ENCODE measurements at places on chromosomes 6 and 20.
A peak's percentile ranks its signal among the peaks of the same experiment; 100 is the strongest.

GRCh38 chr6:44672841-44673240 lies 285.3 kb downstream of the CDC5L start:
- no peak for DNase-seq

DNA sequence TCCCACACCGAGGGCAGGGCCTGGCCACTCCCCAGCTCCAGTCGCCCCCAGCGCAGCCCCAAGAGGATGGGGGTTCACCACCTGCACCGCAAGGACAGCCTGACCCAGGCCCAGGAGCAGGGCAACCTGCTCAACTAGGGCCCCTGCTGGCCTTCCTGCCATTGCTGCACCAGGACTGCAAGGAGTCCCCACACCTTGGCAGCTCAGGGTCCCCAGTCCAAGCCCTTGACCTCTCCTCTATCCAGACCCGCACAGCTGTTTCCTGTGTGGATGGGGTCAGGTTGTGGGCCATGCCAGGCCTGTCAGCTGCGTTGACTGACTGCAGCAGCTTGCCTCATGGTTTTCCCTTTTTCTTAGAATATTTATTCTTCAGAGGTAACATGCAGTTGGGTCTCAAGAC lies 4.4 kb downstream of the LRRC73 start:
- no peak for DNase-seq

DNA sequence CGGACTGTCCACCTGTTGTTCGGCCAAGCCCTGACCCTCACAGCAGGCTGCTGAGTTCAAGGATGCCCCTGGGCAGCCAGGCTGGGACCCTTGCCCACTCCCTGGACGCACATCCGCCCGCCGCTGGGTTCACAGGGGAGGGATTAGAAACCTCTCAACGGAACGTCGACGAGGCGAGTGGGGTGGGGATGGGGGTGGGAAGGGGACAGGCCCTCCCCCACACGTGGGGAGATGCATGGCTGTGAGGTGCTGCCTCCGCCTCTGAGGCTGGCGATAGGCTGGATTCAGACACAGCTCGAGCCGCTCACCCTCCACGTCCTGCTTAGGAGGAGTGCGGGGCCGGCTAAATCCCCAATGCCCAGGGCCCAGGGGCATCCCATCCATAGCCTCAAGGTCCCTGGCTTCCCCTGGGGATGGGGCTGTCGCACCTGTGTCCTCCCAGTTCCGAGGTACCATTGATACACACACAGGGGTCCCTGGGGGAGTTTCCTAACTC lies 90.6 kb upstream of the BHLHE23 start:
- no peak for DNase-seq

GRCh38 chr6:45434381-45434700 lies 56.6 kb upstream of the SUPT3H start:
- no peak for DNase-seq

GRCh38 chr6:111228094-111228493 lies 140.8 kb downstream of the SLC16A10 start:
- no peak for DNase-seq

DNA sequence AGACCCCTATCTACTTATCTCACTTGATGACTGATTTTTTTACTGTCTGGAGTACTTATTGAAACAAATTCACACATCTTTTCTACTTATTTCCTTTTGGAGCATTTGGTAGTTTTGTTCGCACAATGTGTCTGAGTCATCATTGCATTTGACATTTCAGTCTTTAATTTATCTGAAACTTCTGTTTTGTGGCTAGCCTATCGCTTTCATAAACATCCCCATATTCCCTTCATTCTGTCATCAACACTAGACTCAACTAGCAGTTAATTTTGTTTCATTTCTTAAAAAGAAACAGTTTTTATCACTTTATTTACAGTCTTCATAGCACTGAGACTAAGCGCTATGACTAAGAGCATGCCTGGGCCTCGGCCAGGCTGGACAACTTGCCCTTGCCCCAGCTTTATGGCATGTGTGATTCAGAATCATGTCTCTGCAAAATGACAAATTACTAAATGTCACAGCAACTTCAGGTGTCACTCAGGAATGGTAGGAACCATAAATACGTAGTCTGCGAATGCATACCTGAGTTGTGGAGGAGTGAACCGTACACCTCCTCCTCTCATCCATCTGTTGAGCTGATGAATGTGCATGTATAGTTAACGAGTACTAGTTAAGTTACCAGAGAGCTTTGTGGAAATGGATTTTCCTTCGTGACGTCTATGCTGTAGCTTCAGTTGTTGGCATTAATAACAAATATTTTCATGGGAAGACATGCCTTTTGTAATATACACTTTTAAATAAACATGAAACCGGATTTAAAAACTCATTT lies 16.2 kb downstream of the L3MBTL3 start:
- DNase-seq: no peak

- DNase-seq: peak; percentile 10
Measured at GRCh38 chr6:134436281-134436815, 118.4 kb upstream of the SGK1 start.

DNA sequence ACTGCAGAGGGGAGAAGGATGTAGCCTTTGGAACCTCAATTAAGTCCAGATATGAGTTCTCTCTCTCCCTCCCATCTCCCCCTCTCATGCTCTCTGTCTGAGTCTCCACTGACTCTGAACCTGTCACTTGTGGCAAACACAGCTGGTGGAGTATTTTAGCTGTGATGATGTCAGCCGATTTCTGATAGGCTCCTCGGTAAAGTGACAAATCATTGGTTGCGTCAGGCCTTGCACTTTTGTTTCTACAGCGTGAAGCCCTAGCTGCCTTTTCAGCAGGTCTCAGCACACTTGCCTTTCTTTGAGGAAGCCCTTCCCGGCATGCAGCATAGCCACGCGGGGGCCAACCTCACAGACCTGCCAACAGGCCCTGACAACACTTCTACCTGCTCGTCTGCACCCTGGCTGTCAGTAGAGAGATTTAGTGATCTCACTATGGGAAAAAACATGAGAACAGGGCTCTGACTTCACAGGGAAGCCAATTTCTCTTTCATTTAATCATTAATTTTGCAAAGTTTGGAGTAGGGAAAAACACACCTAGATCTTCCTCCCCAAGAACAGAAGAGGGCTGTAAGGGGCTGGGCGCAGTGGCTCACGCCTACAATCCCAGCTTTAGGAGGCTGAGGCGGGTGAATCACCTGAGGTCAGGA lies 84.4 kb downstream of the GMPR start:
- peak; percentile 62 for DNase-seq

GRCh38 chr6:72661411-72661810 lies 39.5 kb downstream of the KCNQ5 start:
- no peak for DNase-seq

DNA sequence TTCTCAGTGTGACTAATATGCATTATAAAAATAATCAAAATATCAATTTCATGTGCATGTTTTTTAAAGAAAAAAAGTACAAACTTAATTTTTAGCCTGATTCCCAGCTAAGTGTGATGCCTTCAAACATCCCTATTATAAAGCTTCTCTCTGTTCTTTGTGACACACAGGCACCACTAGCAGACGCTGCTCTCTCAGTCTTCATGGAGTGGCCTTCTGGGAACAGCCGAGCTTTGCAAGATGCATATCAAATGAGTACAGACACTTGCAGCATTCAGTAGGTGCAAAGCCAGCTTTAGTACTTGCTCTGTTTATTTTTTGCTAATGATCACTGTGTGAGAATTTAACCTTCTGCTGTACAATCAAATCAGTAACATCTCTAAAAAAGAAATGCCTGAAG lies 340.0 kb downstream of the ADGRB3 start:
- DNase-seq: no peak

DNA sequence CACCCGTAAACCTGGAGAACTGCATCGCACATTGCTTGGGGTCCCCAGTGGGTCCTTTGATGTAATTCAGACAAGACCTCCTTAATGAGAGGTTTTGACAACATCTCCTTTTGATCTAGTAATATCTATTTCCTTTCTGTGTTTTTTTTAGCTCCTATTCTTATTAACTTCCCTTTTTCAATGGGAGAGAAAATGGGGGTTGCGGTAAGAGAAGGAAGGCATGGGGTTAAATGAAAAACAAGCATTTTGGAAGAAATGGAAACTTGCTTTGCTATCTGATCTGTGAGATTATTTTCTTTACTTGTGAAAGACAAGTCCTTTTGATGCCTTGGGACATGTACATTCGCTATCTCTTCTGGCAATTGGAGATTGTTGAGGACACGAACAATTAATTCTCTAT lies 418.6 kb upstream of the MAN1A1 start:
- no peak for DNase-seq

- no peak for DNase-seq
Measured at GRCh38 chr20:23277316-23277715, 73.3 kb upstream of the NXT1 start.

GRCh38 chr6:169669147-169669546 lies 32.7 kb downstream of the WDR27 start:
- no peak for DNase-seq

DNA sequence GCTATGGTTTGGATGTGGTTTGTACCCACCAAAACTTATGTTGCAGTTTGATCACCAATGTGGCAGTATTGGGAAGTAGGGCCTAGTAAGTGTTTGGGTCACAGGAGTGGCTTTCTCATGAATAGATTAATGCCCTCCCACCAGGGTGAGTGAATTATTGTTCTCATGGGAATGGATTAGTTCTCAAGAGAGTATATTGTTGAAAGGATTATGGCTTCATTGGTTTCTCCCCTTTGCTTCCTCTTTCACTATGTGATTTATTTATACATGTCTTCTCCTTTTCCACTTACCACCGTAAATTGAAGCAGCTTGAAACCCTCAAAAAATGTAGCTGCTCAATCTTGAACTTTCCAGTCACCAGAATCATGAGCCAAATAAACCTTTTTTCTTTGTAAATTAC lies 10.8 kb downstream of the UFL1 start:
- no peak for DNase-seq

- no peak for DNase-seq
Measured at GRCh38 chr6:105251689-105252088, 71.9 kb upstream of the POPDC3 start.

DNA sequence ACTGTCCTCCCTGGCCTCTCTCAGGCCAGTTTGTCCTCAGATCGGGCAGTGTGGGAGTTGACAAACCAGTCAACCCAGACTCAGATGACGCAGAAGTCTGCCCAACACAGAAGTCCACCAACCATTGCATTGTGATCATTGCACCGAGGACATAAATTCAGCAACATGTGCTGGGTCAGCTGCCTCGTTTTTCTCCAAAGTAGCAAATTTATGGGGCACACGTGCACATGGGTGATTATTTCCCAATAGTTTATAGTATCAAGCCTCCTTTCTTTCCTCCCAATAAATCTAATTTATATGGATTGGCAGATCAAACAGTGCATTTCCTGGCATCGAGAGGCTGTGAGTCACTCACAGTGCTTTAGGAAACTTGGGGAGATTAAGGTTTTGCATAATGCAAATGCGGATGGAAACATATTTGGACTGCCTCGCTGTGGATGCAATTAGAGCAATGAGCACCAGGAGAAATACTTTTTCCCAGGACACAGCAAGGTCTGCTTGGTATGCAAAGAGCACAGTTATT lies 413.7 kb upstream of the SULF2 start:
- no peak for DNase-seq

DNA sequence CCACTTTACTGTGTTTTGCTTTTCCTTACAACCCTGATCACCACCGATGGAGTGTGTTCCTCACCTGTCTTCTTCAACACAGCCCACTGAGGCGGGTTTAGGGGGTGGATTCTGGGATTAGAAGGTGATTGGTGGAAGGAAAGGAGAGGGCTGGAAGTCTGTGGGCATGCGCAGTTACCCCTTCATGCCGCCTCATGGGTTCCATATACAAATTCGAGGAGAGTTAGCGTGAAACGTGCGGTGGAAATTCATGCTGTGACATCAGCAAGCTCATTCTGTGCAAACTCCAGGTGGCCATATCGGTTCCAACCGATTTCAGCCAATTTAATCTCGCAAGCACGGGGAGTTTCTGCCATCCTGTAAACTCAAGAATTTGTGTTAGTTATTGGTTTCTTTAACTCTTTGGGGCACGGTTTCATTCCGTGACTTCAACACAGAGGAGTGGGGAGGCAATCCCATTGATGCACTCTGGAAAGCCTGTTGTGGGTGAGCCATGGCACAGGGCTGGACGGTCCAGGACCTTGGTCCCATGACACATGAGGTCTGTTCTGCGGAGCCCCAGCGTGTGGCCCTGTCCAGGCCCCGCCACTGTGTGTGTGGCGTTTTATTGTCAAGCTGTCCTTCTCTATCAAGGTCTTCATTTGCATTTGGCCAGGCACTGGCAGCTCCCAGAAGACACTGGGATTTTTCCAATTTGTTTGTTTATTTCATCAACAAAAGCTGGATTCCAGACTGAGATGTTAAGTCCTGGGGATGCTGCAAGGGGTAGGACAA lies 482.8 kb upstream of the SULF2 start:
- DNase-seq: no peak

DNA sequence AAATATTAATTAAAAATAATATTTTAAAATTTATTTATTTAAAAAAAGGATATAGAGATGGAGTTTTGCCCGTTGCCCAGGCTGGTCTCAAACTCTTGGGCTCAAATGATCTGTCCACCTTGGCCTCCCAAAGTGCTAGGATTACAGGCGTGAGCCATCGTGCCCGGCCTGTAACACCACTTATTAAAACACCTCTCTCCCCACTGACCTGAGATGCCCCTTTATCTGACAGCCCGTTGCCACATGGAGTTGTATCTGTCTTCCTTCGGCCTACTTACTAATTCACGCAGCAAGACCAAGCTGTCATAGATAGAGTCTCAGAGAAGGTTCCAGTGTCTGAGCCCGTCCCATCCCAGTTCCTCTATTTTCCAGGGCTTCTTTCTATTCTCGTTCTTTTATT lies 30.7 kb downstream of the KIF25 start:
- DNase-seq: no peak

DNA sequence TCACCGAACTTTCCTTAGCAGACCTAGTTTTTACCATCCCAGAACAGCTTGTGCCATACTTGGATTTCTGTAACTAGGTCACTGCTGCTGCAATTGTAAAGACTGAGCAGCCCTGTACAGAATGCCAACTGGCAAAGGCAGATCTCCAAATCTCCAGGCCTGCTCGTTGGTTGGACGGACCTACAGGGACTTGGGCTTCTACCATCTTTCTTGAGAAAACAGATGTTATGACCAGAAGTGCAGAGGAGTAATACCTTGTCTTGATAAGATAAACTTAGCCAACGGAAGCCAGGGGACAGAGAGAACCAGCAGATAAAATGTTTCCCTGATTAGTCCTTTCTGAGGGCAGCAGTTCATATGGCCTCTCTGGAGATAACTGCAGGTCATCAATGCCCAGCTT lies 304.1 kb downstream of the RFPL4B start:
- DNase-seq: no peak

DNA sequence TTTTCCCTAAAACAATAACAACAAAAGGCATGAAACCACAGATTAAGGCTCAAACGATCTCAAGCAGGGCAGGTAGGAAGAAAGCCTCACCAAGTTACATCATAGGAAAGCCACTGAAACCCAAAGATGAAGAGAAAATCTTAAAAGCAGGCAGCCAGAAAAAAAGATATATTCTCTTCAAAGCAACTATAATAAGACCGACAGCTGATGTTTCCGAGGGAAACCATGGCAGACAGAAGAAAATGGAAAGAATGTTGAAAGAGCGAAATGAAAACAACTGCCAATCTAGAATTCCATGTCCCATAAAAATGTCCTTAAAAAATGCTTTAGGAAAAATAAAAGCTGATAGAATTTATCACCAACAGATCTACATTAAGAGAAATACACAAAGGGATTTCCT lies 161.5 kb upstream of the THBS2 start:
- no peak for DNase-seq

GRCh38 chr6:21022343-21023107 lies 488.3 kb downstream of the CDKAL1 start:
- no peak for DNase-seq

- no peak for DNase-seq
Measured at GRCh38 chr6:151181706-151182363, 57.9 kb upstream of the AKAP12 start.
